ENCODE measurements at places on chromosomes 7 and 10.

DNA sequence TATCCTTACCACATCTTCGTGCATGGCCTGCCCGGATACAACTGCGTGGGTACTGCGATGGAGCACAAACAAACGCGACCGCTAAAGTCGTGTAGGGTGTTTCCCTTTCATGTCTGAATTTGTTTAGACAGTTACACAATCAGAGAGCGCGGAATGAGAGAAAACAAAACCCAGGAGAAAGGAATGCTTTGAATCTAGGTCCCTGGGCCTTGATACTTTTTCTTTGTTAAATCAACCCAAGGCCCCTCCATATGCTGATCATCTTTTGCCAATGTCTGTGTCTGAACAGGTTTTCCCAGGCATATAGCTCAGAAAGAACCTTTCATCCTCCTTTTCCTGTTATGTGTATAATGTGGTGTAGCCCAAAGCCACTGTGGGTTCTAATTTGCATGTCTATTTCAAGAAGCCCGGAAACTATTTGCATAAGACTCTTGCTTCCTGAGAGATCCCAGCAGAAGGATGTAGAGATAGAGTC lies 145.8 kb downstream of the FRMD4A start:
- DNase-seq: no peak

DNA sequence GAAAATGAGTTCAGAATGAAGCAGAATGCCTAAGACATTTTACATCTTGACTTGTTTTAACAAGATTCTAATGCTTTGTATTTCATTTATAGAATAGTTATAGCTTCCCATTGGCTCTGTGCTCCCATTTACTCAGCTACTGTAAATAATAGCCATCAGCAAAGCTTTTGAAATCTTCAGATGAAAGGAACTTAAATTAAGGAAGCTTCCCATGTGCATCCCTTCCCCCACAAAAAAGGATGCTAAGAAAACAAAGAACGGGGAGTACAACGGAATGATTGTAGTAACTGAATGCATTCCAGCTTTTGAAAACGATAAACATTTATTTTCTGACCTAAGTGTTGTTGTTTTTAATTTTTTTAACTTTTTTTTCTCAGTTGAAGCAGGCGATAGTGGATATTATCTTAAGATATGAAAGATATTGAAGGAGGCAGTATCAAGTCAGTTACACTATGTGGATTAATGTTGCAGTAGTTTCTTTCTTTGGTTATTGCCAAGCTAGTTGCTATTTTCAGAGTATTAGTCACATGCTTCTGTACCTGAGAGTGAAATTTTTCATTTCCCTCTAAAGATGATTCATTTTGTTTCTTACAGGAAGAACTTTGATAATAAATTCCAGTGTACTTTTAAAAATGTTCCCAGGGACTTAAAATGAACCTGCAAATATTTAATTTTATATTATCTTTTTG lies 129.2 kb downstream of the KCND2 start:
- no peak for DNase-seq

- DNase-seq: no peak
Measured at GRCh38 chr10:109963439-109963838, 40.1 kb upstream of the XPNPEP1 start.

- DNase-seq: no peak
Measured at GRCh38 chr7:34672430-34672829, 14.4 kb downstream of the NPSR1 start.

Data from D341Med (cell line).